Choroid plexus epithelial cell (primary cell): ENCODE measurements at places on chromosomes 11 and 22.

DNA sequence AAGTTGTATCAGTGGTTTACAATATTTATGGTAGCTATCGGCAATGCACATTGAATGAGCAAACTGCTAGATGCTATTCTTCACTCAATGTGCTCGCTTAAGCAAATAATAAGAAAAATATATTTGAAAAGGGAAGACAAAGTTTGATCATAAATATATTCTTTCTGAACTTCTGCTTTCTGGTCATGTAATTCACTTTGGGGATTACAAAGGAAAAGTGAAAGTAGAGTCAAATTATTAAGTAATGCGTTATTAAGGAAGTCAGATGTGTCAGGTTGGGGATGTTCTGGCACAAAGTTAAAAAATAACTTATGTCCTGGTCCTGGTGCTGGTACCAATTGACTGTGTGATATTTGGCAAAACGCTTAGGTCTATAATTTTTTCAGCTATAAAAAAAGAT, 98.0 kb upstream of the TRIM77 start:
- DNase-seq = no peak

DNA sequence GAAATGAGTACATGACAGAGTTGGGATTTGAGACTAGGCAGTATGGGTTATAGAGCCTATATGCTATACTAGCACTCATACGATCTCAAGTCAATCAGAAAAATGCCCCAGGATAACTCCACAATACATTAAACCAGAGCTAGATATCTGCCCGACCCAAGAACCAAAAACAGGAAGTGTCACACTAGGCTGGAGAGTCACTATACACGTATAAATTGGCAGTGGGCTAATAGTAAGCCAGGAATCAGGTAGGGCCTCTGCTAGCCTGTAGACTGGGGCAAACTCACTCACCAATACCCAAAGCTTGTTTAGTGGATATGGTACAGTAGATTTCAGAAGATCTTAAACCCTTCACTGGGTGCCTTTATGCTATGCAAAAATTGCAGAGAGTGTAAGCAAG, 16.2 kb upstream of the EIF4G2 start:
- DNase-seq = no peak

DNA sequence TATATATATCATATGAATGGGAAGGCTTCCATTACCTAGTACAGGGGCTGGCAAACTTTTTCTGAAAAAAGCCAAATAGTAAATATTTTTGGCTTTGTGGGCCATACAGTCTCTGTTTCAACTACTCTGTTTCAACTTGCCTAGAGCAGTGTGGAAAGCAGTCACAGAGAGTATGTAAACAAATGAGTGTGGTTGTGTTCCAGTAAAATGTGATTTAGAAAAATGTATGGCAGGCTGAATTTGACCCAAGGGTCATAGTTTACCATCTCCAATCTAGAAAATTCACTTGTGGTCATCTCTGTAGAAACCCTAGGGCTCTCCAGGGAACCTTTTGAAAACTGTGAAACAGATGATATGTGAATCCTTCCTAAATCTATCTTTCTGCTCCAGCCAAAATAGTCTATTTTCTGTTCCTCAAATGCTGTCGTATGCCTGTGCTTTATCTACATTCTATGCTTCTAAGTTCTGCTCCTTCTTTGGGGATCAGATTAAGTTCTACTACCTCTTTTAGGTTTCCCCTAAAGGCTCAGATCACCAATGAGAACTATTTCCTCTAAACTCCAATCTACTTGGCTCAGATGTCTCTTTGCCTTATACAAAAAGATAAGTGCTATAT, 356.2 kb downstream of the METTL15 start:
- DNase-seq = peak; percentile 90

- peak; percentile 82 for DNase-seq
These were observed 3.6 kb downstream of the NEAT1 start for GRCh38 chr11:65425971-65426838.

DNA sequence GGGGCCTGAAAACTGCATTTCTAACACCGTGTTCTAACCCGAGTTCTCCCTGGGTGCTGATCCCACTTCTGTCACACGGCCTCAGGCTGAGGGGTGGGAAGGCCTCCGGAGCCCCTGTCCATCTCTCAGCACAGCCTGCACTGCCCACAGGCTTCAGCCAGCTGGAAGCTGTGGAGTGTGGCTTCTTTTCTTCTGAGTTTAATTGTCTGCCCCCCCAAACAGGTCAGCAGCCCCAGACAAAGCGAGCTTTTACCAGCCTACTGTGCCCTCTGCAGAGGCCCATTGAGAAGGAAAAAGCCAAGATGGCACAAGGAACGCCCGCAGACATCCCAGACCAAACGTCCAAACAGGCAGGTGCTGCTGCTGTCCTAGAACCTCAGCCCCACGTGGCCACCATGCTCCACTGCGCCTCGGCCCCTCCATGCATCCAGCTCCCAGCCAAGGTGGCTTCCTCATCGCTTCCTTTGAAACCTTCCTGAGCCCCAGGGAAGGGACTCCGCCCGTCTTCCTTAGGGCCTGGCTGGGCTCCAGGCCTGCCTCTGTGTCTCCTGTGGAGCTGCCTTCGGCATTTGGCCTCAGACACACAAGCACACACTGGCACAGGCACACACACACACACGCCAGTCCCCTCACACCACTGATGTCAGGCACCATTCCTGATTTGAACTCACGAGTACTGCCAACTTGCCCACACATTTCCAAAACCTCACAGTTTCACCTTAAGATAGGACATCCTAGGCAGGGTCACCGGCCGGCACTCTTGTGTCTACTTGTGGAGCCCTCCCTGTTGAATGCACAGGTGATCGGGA, 1.7 kb downstream of the MOB2 start:
- DNase-seq = no peak

DNA sequence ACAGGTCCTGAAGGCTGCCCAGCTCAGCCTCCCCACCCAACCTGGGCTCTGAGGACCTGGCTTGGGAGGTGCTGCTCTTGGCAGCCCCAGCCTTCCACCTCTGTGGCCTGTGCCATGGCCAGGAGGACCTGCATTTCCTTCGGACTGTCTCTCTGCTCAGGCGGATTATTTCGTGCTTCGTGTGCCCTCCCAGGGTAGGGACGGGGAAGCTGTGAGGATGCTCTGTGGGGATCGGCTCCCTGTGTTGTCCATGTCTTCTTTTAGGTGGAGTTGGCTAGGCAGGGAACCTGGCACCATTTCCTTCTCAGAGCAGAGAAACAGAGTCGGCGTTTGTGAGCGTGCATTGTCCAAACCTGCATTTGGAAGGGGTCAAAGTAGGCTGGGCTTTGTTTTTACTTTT, 34.1 kb downstream of the BCR start:
- no peak for DNase-seq

GRCh38 chr22:24584166-24584790, 8.6 kb downstream of the LRRC75B start:
- no peak for DNase-seq

- DNase-seq = peak; percentile 96
These were observed 12.7 kb downstream of the LGALS12 start for GRCh38 chr11:63518548-63518947.

DNA sequence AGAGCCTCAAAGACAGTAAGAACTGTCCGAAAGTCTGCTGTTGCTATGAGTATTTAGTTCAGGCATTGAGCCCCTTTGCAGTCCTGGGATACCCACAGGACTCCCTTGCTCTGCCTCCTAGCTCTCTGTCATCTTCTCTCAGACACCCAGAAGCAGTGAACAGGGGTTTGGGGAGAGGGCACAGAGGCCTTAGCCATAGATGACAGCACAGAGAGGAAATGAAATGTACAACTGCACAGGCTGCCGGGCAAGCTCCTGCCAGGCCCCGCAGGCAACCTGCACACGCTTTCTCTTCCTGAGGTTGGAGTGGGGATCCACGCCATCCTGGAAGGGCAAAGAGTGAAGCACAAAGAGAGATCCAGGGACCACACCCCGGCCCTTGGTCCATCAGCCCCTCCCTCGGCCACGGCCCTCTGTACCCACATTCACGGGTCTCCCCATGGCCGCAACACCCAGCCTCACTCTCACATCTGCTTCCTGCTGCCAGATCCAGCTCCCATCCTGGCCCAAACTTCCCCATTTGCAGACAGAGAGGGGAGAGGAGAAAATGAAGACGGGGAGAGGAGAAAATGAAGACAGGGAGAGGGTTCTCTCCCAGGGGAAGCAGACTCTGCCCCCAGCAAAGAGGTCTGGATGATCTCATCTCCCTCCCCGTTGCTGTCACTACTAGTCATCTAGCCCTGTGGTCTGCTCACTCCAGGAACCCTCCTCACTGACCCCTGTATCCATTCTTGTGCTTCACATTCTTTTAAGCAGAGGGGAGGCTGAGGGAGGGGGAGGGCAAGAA, 40.7 kb downstream of the CD6 start:
- peak; percentile 62 for DNase-seq

DNA sequence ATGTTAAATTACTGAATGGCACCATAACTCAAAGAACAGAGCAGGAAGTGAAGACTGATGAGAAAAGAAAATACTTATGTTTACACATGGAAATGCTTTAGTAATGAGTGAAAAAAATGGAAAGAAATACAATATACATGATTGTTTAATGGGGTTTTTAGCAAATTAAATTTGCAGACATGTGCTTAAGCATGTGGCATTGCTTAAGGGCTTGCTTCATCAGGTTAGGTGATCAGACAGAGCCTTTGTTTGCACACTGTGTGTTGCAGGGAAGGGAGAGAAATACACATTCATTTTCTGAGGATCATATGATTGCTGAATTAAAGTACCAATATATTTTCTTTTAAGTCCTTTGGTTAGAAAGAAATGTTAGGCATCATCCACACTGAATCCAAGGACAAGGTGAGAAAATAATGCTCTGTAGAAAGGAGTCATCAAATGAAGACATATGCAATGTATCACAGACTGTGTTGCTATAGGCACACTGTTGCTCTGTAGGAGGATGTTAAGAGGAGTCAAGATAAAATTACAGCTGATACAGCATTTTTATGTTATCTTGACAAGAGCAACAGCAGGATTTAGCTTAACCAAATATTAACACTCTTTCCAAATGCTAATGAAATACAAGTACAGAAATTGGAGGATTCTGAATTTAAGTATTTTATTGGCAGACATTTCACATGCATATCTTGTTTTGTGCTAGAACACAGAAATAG, 23.4 kb upstream of the ARHGAP20 start:
- no peak for DNase-seq

- no peak for DNase-seq
These were observed 4.0 kb downstream of the RRP8 start for GRCh38 chr11:6599449-6599848.

DNA sequence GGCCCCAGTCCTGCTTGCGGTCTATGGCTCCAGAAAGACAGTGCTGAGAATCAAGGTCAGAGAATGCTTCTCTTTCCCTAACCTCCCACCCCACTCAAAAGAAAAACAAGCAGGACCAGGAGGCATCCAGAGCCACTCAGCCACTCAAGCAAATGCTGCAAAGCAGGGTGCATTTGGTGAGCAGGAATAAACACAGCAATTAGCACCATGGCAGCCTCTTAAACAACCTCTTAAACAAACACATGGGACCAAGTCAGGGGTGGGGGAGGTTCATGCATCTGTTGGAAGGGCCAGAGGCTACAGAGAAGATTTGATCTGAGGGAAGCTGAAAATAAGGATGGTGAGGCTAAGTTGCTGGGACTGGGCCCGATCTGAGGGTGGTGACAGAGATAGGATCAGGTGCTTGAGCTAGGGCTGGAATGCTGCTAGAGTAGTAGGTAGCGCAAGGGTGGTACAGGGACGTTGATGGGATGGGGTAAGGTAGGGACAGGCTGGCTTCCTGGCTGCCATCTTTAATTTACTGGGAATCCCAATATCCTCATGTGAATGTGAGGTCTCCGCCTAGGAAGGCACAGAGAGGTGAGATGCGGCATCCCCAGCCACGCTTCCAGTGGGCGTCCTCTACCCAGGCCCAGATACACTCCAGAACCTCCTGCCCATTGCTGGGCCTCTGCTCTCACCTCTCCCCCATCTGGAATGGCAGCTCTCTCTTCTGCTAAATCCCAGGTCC, 26.6 kb upstream of the LMO1 start:
- DNase-seq = no peak

DNA sequence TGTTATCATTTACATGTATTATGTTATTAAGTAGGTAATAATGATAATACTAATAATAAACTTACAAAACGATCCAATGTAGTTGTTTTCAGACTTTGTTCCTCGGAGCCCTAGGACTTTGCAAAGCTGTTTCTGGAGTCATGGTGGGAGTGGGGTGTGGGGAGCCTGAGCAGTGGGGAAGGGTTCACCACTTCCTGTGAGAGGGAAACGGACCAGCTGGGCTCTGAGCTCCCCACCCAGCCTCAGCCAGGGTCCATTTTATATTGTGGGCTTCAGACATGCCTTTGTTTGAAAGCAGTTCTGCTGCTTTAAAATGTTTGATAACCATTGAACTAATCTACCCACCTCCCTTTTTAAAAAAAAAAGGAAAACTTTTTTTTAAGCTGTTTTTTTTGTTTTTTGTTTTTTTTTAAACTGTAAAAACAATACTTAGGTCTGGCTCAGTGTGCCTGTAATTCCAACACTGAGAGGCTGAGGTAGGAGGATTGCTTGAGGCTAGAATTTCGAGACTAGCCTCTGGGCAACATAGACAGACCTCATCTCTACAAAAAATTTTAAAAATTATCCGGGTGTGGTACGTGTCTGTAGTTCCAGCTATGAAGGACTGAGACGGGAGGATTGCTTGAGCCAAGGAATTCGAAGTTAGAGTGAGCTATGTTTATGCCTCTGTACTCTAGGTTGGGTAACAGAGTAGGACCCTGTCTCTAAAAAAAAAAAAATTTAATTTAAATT, 7.0 kb downstream of the SERPING1 start:
- DNase-seq = no peak

GRCh38 chr22:46546466-46547178, 9.2 kb upstream of the CELSR1 start:
- peak; percentile 42 for DNase-seq

DNA sequence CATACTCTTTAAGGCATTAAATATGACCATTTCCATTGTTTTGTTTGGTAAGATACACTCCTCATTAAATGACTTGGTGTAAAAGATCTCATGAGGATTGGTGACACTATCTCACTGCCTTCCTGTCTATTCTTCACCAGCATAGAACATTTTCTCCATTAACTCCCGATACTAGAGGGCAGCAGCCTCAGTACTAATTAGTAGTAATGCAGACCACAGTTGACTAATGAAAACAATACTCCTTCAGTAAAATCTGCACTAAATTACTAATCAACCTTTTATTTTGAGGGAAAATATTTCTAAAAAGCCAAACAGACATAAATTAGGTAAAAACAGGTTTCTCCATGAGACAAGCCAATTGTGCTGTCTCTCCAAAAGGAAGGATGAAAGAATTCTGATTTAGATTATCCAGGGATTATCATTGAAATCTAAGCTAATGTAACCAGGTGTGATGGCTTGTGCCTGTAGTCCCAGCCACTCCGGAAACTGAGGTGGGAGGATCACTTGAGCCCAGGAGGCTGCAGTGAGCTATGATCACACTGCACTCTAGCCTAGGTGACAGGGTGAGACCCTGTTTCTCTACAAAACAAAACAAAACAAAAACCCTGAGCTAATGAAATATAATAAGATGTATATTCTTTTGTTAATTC, 9.4 kb downstream of the PGM2L1 start:
- DNase-seq = peak; percentile 74

GRCh38 chr11:72951888-72952287, 137.7 kb downstream of the ATG16L2 start:
- DNase-seq = no peak

DNA sequence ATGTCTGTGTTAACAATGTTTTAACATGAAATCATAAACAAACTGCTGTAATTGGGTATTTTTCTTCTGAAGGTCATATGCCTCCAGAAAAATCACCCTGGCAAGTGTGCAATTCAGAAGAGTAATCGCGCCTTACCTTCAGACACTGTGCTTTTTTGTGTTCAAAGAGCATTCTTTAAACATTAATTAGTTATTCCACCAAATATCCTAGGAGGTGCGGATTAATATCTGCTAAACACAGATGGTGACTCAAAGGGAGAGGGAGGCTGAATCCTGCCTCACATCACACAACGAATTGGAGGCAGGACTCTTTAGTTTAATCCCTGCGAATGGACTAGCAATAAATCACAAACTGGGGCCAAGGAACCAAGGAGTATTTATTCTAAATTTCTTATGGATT, 213.0 kb downstream of the NTM start:
- DNase-seq = no peak
